Activated CD4-positive, CD25-positive, alpha-beta regulatory T cell treated with anti-CD3 and anti-CD28 coated beads, Interleukin-2, amount 50 U/mL, for 16 hours (primary cell): ENCODE measurements at places on chromosomes 11 and 22.

DNA sequence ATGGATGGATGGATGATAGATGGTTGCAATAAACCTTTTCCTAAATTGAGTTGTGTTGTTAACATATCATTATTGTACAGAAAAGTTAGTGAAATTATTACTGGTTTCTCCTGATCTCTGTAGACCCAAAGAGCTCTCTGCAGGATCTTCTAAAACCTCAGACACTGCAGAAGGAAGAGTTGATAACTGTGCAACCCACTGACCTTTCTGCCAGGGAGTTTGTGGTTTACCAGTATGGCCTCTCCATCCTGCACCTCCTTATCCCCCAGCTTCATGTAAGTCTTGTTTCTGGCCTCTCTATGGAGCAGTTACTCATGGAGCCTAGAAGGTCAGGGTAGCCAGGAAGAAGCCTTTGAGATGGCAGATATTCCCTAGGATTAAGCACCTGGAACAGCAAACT, 45.6 kb downstream of the BTG4 start:
- DNase-seq: no peak

GRCh38 chr11:116420770-116421528, 351.8 kb downstream of the BUD13 start:
- no peak for DNase-seq

DNA sequence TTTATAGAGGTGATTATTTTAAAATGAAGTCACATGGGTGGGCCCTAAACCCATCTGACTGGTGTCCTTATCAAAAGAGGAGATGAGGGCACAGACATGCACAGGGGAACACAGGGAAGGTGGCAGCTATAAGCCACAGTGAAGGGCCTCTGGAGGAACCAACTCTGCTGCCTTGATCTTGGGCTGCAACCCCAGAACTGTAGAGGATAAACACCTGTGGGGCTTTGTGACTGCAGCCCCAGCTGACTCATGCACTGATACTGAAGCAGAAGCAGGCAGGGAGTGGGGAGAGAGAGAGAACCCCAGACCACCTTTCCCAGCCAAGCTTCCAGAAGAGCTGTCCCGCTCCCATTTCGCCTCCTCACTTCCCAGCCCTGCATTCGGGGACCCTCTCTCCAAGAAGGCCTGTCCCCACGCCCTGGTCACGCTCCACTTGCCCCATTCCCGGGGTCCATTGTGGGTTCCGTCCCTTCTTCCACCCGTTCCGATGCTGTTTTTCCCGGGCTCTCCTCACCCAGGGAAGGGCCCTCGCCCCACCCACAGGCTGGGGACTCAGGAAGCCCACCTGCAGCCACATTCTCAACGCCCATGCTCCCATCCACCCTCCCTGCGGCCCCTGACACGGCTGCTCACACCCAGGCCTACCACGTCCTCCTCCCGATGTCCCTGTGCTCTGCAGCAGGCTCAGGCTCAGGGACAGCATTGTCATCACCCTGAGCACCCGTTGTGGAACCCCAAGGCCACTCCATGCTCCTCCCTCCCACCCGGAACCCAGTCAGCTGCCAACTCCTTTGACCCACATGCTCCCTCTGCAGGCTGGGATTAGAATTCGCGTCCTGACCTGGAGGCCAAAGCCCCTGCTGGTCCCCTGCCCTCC, 90.8 kb upstream of the SHANK2 start:
- DNase-seq: no peak

DNA sequence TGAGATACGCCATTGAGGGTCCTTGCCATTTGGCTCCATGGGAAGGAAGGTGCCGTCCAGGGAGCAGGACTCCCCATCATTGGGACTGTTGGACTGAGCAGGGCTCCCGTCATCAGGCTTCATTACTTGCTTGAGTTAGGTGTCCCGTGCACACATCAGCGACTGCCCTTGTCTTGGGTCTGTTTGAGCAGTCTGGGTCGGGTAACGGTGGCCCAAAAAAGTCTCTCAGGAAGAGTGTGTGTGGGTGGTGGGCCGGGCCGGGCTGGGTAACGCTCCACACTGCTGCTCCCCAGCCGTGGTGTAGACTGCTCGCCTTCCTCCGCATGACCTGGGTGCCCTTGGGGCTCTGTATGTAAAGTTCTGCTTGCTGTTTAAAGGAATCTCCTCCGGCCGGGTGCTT, 293.5 kb downstream of the TBC1D22A start:
- DNase-seq: no peak

- no peak for DNase-seq
These were observed 124.3 kb upstream of the TTC12 start for GRCh38 chr11:113189909-113190667.

DNA sequence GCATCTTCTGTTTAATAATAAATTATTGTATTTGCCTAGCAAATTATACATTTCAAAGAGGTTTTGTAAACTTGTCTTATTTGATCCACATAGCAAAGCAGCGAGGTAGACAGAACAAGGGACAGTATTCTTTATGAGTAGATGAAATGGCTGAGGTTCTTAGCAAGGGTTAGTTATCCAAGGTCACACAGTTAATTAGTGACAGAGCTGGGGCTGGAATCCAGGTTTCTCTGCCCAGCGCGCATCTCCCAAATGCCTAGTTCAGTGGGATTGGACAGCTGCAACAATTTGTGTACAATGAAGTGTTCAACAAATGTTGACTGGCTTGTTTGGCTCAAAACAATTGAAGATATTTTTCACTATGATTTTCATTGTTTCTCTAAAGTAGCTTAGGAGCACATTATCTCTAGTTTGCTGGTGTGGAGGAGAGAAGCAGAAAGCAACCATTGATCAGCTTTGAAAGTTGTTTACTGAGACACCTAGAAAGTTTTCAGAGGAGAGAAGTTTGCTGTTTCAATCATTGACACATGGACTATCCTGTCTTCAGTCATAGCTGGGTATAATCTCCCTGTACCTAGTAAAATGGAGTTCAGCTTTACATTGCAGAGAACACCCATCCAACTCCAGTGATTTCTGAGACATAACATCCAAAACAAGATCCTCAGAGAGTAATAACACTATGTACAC, 270.6 kb downstream of the FAT3 start:
- no peak for DNase-seq

DNA sequence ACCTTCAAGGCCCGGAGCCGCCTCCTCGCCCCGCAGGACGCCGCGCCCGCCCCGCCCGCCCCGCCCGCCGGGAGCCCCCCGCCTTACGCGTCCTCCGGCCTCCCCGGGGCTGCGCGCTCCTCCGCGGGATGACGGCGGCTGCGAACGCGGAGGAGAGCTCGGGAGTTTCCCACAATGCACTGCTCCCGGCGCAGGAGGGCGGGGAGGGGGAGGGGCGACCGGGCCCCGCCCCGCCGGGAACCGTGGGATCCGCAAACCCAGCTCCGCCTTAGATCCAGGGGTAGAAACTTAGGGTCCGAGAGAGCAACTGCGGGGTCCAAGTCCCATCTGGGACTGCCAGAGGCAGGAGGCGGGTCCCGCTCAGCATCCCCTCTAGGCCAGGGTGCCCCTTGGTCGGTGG, at the start of gene CEND1:
CEND1 (minus strand) TSS at position 148 of the 400 bp plus-strand sequence. CDS start 1,514 bp downstream, outside the sequence.
- no peak for DNase-seq

DNA sequence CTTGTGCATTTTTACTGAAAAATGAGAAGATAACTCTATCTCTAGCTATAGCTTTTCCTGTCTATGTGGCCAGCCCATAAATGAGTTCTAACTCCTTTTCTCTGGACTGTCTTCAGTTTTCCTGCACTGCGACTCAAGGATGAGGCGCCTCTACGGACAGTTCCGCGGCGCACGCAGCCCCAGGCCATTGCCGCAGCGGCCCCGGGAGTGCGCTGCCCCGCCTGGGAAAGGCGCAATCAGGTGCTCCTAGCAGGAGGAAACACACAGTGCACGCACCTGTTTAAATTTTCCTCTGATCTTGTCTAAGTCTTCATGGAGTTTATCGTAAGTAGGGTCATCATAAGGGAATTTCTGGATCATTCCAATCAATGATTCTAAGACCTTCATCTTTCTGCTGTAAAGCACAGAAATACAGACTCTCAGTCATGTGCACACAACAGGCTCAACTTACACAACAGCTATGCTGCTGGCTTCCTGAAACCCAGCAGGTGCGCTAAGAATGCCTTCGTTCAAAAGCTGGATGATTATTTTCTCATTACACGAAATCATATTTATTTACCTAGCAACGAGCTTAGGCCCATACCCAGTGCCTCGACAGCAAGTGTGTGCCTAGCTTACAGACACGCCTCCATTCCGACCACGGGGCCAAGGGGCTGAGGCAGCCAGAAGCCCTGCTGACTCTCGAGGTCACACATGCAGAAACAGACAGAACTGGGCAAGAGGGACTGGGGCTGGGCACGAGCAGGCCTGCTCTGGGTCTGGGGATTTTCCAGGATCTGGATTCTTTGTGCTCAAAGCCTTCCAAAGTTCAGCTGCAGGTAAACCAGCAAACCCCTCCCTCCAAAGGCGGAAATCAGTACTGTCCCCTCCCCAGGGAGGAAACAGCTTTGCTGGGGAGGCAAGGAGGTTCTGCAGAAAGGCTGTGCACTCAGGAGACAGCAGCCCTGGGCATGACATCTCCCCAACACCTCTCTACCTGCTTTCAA, 7.2 kb downstream of the LTO1 start:
- DNase-seq: no peak

DNA sequence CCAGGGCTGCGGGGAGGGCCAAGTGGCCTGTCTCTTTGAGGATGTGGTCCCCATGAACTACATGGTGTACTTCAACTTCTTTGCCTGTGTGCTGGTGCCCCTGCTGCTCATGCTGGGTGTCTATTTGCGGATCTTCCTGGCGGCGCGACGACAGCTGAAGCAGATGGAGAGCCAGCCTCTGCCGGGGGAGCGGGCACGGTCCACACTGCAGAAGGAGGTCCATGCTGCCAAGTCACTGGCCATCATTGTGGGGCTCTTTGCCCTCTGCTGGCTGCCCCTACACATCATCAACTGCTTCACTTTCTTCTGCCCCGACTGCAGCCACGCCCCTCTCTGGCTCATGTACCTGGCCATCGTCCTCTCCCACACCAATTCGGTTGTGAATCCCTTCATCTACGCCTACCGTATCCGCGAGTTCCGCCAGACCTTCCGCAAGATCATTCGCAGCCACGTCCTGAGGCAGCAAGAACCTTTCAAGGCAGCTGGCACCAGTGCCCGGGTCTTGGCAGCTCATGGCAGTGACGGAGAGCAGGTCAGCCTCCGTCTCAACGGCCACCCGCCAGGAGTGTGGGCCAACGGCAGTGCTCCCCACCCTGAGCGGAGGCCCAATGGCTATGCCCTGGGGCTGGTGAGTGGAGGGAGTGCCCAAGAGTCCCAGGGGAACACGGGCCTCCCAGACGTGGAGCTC, 13.5 kb downstream of the ADORA2A start:
- DNase-seq: no peak

DNA sequence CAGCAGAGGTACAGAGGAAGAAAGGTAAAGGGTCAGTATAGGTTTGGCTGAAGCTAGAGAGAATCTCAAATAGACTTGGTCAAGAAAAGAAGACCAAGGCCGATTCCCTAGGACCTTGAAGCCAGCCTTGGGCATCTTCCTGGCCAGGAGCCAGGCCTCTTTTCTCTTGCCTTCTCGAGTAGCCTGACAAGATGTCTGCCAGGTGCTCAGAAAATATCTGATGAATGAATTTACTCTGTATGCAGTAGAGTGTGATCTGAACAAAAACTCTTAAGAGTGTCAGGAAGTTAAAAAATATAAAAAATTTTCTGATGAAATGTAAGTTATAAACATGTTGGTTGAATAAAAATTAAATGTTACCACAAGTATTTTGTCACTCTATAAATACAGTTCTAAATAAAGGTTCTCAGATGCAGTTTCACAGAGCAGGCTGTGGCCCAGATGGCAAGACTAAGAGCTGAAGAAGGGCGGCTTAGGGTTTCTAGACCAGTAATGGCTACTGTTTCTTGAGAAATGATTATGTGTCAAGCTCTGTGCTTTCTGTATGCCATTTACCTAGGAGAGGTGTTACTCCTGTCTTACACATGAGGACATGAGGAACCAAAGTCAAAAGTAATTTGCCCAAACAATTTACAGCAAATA, 98.1 kb downstream of the ATXN10 start:
- DNase-seq: no peak

DNA sequence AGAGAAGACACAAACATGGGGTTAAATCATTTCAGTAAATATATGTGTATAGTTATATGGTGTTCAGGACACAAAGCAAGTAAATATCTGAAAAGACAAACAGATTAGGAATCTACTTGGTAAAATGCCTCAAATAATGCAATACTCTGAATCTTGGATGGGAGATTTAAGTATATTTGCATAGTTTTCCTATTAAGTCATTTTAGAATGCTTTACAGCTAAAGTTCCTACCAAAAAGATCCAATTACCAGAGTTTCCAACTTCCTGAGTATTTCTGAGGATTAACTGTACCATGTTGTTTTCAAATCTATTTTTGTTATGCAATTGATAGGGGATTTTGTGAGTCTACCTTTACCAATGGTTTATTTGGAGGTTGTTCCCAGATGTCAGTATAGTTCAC, 424.4 kb upstream of the CCDC179 start:
- DNase-seq: no peak

DNA sequence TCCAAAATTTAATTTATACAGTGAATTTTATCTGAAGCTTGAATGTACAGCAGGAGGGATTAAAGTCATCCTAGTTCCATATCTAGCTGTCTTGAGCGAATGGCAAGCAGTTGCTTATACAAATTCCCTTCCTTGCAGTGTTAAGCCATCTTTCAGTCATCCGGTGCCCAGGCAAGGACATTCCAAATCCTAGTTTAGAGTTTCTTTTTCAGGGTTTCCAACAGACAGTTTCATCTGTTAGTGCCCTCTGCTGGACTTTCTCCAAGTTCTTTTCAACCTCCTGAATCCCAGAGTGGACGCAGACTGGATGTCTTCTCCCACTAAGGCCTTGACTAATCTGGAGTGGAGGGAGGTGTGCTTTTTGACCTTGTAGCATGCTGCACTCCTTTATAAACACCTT, 45.4 kb downstream of the GRAMD1B start:
- no peak for DNase-seq

DNA sequence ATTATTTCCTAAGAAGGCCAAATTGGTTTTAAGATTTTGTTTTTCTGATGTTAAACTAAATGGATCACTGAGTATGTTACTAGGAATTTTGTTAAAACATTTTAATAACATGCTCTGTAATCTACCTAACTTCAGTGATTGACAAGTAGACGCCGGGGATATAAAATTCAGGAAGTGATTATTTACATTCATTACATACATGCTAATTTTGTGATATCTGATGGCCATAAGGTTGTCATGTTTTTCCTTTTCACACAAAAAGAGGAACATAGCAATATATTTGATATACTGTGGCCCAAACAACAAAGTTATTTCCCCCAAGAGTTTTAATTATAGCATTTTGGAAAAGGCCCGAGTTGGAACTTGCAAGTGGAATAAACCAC, 12.1 kb downstream of the SCUBE1 start:
- DNase-seq: no peak

DNA sequence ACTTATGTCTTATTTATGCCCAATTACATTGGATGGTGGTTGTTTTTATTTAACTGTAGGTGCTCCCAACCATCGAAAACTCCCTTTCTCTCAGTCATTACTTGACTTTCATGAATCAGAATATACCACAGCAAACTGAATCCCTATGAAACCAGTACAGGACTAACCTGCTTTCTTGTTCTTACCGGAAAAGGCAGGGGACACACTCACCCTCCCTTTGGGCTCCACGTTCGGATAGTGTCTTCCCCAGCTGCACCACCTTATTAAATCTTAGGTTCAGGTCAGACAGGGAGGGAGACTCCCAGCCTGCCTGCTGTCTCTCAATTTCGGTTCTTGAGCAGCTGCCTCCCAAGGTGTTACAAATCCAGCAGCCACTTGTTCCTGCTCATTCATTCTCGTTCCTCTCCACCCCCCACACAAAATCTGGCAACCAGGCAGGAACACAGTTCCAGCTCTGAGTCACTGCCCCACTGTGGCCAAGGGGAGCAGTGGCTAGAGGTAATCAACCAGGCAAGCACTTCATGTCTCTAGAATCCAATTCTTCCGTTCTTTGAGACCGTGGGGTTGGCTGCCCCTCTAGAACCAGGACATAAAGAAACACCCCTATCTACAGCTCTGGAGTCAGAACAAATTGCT, 133.0 kb downstream of the PLEKHA7 start:
- DNase-seq: no peak
